Aortic smooth muscle cell (primary cell): ENCODE measurements at places on chromosomes 1 and 21. TPM values are rescaled to one million over a fixed set of nuclear protein-coding genes. Genes with fewer than 3 reads are reported as not detected.

The INAVA gene
- not detected in 2 replicates for total RNA-seq

The SERPINC1 gene
- 0.12 and 0.13 TPM in 2 replicates for total RNA-seq

The ATP1A4 gene
- not detected in 2 replicates for total RNA-seq

The SYDE2 gene
- 3.2 and 4.4 TPM in 2 replicates for total RNA-seq

The PRRX1 gene
- 229 and 404 TPM in 2 replicates for total RNA-seq
